ENCODE measurements at places on chromosomes 7 and 10.

DNA sequence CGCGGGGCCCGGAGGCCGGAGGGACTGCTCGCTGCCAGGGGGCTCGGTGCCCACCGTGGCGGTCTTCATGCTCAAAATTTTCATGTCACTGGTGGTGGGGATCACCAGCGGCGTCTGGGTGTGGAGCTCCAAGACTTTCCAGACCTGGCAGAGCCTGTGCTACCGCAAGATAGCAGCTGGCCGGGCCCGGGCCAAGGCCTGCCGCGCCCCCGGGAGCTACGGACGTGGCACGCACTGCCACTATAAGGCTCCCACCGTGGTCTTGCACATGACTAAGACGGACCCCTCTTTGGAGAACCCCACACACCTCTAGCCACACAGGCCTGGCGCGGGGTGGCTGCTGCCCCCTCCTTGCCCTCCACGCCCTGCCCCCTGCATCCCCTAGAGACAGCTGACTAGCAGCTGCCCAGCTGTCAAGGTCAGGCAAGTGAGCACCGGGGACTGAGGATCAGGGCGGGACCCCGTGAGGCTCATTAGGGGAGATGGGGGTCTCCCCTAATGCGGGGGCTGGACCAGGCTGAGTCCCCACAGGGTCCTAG lies 2.0 kb downstream of the FZD9 start:
- no peak for DNase-seq

DNA sequence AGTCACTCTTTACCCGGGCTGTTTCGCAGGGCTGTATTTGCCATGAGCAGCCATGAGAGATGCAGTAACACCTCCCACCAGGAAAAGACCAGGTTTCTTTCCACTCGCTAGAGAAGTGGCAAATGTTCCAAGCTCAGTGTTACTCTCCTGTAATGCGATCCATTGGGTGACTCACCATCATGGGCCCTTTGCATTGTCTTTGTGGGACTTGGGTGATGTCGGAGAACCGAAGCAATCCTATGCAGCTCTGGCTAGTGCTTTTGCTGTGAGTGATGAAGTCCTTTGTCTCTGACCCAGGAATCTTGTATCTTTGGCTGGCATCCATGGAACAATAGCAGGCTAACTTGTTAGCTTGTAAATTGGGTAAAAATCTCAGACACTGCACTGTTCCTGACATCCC lies 40.0 kb downstream of the GHRHR start:
- DNase-seq = no peak

DNA sequence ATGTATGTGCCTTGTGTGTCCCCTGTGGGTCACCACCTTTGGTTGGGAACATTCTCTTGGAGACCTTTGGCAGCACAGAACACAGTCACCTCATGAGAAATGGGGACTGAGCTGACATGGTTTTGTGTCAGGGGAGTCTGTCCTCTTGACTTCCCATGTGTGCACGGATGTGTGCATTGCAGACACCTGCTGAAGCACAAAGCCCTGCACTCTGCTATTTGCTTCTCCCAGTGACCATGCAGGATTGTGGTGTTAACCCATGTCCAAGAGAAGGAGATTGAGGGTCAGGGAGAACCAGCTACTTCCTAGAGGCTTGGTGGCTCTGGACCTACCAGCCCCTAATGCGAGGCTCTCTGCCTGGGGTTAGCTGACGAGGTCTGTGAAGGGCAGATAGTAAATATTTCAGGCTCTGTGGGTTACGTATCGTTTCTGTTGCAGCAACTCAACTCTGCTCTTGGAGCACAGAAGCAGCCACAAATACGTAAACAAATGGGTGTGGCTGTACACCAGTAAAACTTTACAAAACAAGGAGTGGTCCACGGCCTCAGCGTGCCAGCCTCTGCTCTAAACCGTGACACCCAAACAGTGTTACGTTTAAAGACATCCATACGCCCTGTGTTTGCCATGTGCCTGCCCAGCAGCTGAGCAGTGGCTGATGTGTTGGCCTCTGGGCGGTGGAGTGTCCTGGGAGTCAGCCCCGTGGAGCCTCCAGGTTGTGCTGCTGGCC lies 51.7 kb downstream of the ADCY1 start:
- no peak for DNase-seq

- DNase-seq = no peak
Measured at GRCh38 chr7:36763132-36763816, 39.0 kb upstream of the AOAH start.

DNA sequence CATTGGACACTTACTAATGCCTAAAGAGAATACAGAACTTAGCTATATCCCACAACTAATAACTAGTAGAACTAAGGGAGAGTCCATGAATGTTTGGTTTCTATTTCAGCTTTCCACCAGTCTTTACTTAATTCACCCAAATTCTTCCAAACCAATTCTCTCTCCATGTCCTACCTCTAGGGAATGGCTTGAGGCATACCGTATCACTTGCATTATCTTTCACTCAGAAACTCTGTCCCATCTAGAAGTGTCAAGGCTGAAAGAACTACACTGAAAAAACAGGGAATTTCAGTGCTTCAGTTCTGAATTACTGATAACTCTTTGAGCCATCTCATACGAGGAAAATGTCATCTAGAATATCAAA lies 758 bp downstream of the TMEM168 start:
- no peak for DNase-seq

Data from stimulated activated CD8-positive, alpha-beta memory T cell treated with anti-CD3 and anti-CD28 coated beads, Interleukin-15, amount 100 ng/mL, for 48 hours (primary cell).